ENCODE measurements at places on chromosomes 7 and 10.

- DNase-seq = no peak
These were observed 313.1 kb upstream of the SMIM30 start for GRCh38 chr7:113431406-113431805.

- no peak for DNase-seq
These were observed 183.7 kb downstream of the TRIL start for GRCh38 chr7:28774261-28774988.

GRCh38 chr10:130761788-130762301 lies 549.7 kb downstream of the TCERG1L start:
- DNase-seq = no peak

DNA sequence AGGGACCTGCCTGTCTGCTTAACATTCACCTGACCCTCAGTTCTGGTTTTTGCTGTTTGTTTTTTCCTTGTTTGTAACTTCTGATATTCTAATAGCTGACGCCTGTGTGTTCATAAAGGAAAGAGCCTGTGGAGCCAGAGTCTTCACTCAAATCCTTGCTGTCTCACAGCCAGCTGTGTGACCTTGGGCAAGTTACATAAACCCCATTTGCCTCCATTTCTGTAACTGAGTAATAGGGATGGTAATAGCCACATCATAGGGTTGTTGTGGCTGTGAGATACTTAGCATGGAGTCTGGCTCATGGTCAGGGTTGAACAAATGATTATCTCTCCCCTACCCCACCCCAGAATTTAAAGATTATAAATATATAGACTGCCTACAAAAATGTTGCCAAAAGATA lies 27.0 kb downstream of the WBP1L start:
- peak; percentile 70 for DNase-seq

DNA sequence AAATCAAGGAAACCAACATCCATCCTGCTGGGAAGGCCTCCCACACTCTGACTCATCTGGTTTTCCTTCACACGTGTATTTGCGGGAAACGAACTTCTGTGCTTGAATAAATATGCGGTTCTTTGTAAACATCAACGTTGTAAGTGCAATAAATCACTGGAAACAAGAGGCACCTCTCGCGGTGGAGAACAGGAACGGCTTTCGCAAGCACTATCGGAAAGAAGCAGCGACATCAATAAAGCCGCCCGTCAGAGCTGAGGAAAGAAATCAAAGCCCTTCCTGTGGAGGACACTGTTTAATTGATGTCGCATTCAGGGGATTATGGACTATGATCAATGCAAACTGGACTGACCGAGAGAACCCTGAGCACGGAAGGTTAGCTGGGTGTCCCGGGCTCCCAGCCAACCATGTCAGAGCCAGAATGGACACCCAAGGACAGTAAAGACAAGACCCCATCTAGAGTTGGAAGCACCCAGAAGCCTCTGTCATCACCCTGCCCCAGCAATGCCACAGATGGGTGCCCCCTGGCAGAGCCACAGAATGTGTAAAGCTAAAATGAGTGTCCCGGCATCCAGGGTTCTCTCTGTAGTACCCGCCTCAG lies 37.6 kb downstream of the OAT start:
- DNase-seq = no peak

All from ovary (tissue), 10 donors.